ENCODE measurements at places on chromosomes 7 and 10. TPM values are rescaled to one million over a fixed set of nuclear protein-coding genes. Genes with fewer than 3 reads are reported as not detected.
A peak's percentile ranks its signal among the peaks of the same experiment; 100 is the strongest.

- no peaks in the 10 kb centered on the region for H3K4me1 ChIP-seq
- H3K27ac ChIP-seq = no peak overlapping the region
- DNase-seq = no peak
Measured at GRCh38 chr10:131446171-131446570, 134.7 kb upstream of the TCERG1L start.

GRCh38 chr7:57305192-57305748 lies 144.7 kb upstream of the ZNF716 start:
- no peak overlapping the region for H3K4me3 ChIP-seq
- H3K36me3 ChIP-seq = peaks cover 7% of the 10 kb centered on the region
- peaks cover 6% of the 10 kb centered on the region for H3K27me3 ChIP-seq
- H3K27ac ChIP-seq = no peak overlapping the region
- no peak for DNase-seq
- no peaks in the 10 kb centered on the region for H3K4me1 ChIP-seq

DNA sequence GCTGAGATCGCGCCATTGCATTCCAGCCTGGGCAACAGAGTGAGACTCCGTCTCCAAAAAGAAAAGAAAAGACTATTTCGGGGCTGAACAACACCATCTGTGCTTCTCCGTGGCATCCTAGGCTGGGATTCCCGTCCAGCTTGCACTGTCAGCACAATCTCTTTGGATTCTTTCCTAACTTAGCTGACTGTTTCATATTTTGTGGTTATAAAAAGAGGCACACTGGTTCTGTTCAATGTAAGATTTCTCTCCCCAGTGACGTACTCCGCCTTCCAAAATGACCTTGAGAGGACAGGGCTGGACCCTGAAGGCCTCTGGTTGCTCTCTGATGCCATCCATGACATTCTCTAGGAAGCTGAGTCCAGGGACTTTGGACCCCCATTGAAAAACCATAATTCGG lies 8.8 kb downstream of the ZNHIT1 start:
- H3K4me1 ChIP-seq = no peaks in the 10 kb centered on the region
- peaks cover 4% of the 10 kb centered on the region for H3K27me3 ChIP-seq
- H3K27ac ChIP-seq = no peak overlapping the region
- no peaks in the 10 kb centered on the region for H3K36me3 ChIP-seq
- DNase-seq = no peak

- no peaks in the 10 kb centered on the region for H3K4me1 ChIP-seq
- no peak overlapping the region for H3K27ac ChIP-seq
- DNase-seq = no peak
- no peaks in the 10 kb centered on the region for H3K27me3 ChIP-seq
Measured at GRCh38 chr10:62512732-62513475, 138.7 kb downstream of the ZNF365 start.

- H3K4me3 ChIP-seq = no peak overlapping the region
- H3K27ac ChIP-seq = no peak overlapping the region
- H3K36me3 ChIP-seq = peaks cover 11% of the 10 kb centered on the region
- no peaks in the 10 kb centered on the region for H3K4me1 ChIP-seq
- H3K27me3 ChIP-seq = peaks cover 9% of the 10 kb centered on the region
Measured at GRCh38 chr7:158123214-158123613, 464.4 kb downstream of the PTPRN2 start.

DNA sequence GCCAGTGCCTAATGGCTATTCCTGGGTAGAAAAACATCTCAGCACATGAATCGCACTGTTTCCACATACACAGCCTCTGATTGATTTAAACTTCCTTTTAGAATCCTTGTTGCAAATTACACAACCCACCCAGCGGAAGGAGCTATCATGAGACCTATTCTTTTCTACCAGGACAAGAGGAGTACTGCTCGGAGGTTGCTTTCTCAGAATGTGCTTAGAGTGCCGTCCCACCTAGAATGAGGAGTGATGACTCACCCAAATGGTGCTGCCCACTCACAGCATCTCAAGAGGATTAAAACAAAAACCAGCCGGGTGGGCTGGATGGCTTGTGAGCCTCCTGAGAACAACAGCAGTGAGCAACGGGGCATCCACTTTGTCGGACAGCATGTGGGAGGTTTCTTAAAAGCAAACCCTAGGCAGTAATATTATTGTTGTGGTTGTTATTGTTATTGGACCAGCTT lies 128.9 kb downstream of the DGKI start:
- no peaks in the 10 kb centered on the region for H3K4me1 ChIP-seq
- H3K27me3 ChIP-seq = no peaks in the 10 kb centered on the region
- no peak overlapping the region for H3K4me3 ChIP-seq

DNA sequence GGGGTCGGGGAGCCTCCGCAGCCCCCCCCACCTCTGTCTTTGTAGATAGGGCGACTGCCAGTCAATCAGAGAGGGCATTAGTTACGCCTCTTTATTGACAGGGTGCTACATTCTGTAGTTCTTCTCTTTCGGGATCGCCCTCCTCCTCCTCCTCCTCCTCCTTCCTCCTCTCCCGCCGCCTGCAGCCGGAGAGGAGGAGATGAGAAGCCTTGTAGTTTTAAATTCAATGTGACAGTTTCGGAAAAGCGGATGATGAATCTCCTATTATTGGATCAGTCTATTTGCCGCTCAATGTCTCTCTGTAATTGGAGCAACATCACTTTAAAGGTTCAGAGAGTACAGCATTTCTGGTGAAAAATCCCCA lies 587 bp upstream of the UNCX start:
- no peak for DNase-seq
- H3K27me3 ChIP-seq = peaks cover 25% of the 10 kb centered on the region
- H3K36me3 ChIP-seq = peaks cover 7% of the 10 kb centered on the region
- peak overlapping the region; percentile 44 for H3K27ac ChIP-seq
- peak overlapping the region; percentile 87 for H3K4me3 ChIP-seq

- H3K4me3 ChIP-seq = peak overlapping the region; percentile 83
- H3K27me3 ChIP-seq = no peaks in the 10 kb centered on the region
- H3K36me3 ChIP-seq = no peaks in the 10 kb centered on the region
Measured at GRCh38 chr7:141700848-141701371, 1.1 kb downstream of the DENND11 start.

DNA sequence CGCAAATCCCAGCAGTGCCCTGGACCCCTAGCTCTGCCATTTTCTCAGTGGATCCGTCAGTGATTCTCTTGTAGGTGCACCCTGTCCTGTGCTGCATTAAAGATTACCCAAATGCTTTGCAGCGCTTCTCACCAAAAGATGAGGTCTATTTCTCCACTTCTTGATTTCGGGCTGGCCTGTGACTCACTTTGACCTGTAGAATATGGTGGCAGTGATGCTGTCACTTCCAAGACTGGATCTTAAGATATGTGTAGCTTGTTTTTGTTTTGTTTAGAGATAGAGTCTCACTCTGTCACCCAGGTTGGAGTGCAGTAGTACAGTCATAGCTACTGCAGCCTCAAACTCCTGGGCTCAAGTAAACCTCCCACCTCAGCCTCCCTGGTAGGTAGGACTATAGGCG lies 37.0 kb upstream of the ZMIZ1 start:
- no peaks in the 10 kb centered on the region for H3K36me3 ChIP-seq
- H3K27ac ChIP-seq = no peak overlapping the region
- DNase-seq = no peak
- peaks cover 6% of the 10 kb centered on the region for H3K4me1 ChIP-seq
- no peak overlapping the region for H3K4me3 ChIP-seq

DNA sequence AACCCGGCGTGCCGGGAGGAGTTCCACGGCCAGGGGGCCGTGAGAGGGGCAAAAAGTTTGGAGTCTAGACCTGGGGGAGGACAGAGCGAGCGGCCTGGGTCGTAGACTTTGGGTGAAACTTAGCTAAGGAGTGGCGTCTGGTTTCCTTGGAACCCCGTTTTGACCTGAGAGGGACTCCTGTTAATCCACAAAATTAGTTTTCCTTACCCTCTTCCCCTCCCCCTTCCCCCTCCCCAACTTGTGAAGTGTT lies 574 bp downstream of the MARCHF5 start:
- peaks cover 7% of the 10 kb centered on the region for H3K27me3 ChIP-seq
- DNase-seq = no peak
- peak overlapping the region; percentile 88 for H3K4me3 ChIP-seq
- peaks cover 7% of the 10 kb centered on the region for H3K4me1 ChIP-seq
- H3K36me3 ChIP-seq = no peaks in the 10 kb centered on the region

DNA sequence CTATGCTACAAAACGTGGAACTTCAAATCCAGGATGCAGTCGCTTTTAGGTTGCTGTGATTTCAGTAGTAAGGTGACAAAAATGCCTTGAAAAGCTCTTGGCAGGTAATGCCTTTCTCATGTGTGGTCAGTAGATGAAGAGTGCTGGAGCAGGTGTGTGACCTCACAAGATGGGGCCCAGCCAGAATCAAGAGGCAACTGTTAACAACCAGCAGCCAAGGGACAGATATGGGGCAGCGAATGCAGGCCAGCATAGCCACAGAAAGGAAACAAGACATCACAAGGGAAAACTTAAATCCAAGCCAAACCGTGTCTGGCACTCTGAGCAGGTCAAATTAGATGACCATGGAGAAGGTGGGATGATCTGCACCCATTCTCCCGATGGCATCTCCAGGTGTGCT lies 12.3 kb downstream of the HUS1 start:
- H3K4me3 ChIP-seq = no peak overlapping the region
- peaks cover 3% of the 10 kb centered on the region for H3K27me3 ChIP-seq
- H3K4me1 ChIP-seq = peaks cover 20% of the 10 kb centered on the region

GRCh38 chr7:128672927-128673517 lies 930 bp downstream of the GARIN1A start:
- no peaks in the 10 kb centered on the region for H3K4me1 ChIP-seq
- no peak overlapping the region for H3K4me3 ChIP-seq
- H3K27me3 ChIP-seq = peaks cover 2% of the 10 kb centered on the region
- H3K27ac ChIP-seq = no peak overlapping the region
- peaks cover 4% of the 10 kb centered on the region for H3K36me3 ChIP-seq

DNA sequence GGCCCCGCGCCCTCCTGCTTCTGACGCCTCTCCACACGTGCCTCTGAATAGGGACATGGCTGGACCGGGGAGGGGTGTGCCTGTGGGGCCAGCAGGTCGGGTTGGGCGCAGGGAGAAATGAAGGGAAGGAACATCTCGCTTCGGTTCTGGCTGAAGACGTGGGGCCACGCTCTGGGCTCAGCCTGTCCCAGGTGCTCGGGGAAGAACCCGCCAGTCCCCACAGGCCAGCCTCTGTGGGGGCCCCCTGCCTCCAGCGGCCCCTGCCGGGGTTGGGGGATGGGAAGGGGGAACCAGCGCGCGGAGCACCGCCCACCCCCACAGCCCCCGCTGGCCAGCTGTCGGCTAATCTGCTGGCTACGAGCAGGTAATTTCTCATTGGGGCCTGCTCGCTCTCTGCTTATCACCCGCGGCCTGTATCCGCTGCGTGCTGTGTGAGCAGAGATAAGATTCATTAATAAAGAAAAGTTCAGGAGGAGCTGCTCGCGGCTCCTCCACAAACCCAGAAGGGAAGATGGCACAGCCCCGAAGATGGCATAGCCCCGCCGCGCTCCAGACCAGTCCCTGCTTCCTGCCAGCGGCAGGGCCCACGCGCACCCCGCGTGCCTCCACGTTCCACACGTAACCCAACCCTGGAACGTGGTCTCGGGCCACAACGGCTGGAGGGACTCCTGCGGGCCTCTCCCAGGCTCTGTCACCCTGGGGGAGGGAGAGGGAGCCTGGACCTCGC lies 186.2 kb downstream of the ELFN1 start:
- peak; percentile 36 for DNase-seq
- no peaks in the 10 kb centered on the region for H3K36me3 ChIP-seq
- peaks cover 2% of the 10 kb centered on the region for H3K4me1 ChIP-seq
- H3K4me3 ChIP-seq = no peak overlapping the region

DNA sequence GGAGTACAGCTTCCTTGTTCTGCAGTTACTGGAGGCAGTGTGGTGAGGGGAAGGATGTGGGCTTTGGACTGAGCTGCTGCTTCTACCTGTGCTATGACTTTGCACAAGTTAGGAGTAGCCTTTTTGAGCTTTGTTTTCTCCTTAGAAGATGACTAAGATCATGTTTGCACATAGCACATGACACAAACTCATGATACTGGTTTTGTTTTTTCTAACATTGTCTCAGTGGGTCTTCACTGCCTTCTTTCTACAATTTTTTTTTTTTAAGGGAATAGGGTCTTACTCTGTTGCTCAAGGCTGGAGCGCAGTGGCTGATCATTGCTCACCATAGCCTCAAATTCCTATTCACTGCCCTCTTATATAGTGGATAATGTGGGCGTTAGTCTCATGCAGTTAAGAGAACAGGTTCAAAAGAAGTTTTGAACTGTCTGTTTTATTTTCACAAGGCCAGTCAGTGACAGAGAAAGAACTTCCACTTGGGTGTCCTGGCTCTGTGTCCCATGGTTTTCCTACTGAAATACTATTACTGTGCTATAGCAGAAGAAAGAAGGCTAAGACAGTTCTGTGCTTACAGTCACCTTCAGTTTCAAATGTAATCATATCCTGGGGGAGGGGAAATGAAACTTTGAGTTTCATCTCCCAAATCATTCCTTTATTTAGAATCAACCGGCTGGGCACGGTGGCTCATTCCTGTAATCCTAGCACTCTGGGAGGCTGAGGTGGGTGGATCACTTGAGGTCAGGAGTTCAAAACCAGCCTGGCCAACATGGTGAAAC lies 72.0 kb downstream of the KAT6B start:
- no peaks in the 10 kb centered on the region for H3K36me3 ChIP-seq
- H3K27me3 ChIP-seq = no peaks in the 10 kb centered on the region
- H3K4me3 ChIP-seq = no peak overlapping the region
- H3K4me1 ChIP-seq = peaks cover 20% of the 10 kb centered on the region

GRCh38 chr10:104690959-104691358 lies 49.9 kb downstream of the SORCS3 start:
- peaks cover 4% of the 10 kb centered on the region for H3K27me3 ChIP-seq
- H3K4me1 ChIP-seq = no peaks in the 10 kb centered on the region
- no peaks in the 10 kb centered on the region for H3K36me3 ChIP-seq
- H3K4me3 ChIP-seq = no peak overlapping the region

- H3K27me3 ChIP-seq = peaks cover 4% of the 10 kb centered on the region
- no peak overlapping the region for H3K4me3 ChIP-seq
- H3K36me3 ChIP-seq = peaks cover 8% of the 10 kb centered on the region
- peak; percentile 58 for DNase-seq
- H3K27ac ChIP-seq = no peak overlapping the region
- H3K4me1 ChIP-seq = peaks cover 6% of the 10 kb centered on the region
Measured at GRCh38 chr10:63977329-63977923, 456.2 kb downstream of the REEP3 start.

DNA sequence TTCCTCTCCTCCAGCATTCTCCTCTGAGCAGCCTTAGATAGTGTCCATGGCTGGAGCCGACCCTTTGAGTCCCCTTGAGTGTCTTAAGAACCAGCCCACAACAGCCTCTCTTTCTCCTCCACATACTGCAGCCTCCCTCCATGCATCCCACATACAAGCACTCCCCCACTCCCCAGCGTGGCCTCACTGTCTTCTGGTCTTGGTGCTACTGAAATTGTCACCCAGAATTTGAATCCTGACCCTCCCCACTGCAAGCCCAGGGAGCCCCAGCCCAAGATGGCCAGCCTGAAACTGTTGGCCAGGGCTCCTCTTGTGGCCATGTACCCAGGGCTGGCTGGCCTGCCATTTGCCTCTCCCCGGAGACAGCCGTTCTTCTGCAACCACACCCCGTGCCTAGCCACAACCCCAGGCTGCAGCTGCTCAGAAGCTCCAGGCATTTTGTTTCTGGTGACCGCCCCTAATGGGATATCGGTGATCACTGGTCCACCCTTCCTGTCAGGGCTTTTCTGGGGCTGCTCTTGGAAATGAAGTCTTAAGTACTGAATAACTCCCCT lies 18.8 kb upstream of the SH2D4B start:
- peaks cover 21% of the 10 kb centered on the region for H3K27me3 ChIP-seq
- peaks cover 13% of the 10 kb centered on the region for H3K36me3 ChIP-seq
- peaks cover 31% of the 10 kb centered on the region for H3K4me1 ChIP-seq
- peak overlapping the region; percentile 81 for H3K27ac ChIP-seq

The CYP2C9 gene
- not detected for total RNA-seq

The SLC26A4 gene
- 0.34 TPM for total RNA-seq

The PHYH gene
- 20.4 TPM for total RNA-seq

The ITPRID1 gene
- total RNA-seq = not detected

The ABCC2 gene
- 0.39 TPM for total RNA-seq

The METTL27 gene
- total RNA-seq = 2.9 TPM

The PNLIP gene
- total RNA-seq = not detected

The KCNIP2 gene
- 30.0 TPM for total RNA-seq

The INMT gene
- total RNA-seq = 1.7 TPM

The MAGI2 gene
- 64.2 TPM for total RNA-seq

The OIT3 gene
- not detected for total RNA-seq

All from glutamatergic neuron (in vitro differentiated cells).